ENCODE measurements at places on chromosomes 7 and 10. TPM values are rescaled to one million over a fixed set of nuclear protein-coding genes. Genes with fewer than 3 reads are reported as not detected.

TDRD1 gene
- 0.48 TPM for total RNA-seq

PTF1A gene
- not detected for total RNA-seq

TBC1D12 gene
- total RNA-seq = 0.38 TPM

PARD3 gene
- total RNA-seq = 0.35 TPM

CLRN3 gene
- total RNA-seq = not detected

CHRM2 gene
- not detected for total RNA-seq

STAG3 gene
- total RNA-seq = 3.3 TPM

ARHGEF5 gene
- 5.7 TPM for total RNA-seq

PDE1C gene
- total RNA-seq = not detected

PDK4 gene
- total RNA-seq = 0.33 TPM

CCL24 gene
- total RNA-seq = not detected

CACNA2D1 gene
- total RNA-seq = 0.18 TPM

ZP3 gene
- 18.8 TPM for total RNA-seq

SH2D4B gene
- total RNA-seq = 0.22 TPM

CFAP46 gene
- total RNA-seq = 0.22 TPM

CRCP gene
- 41.9 TPM for total RNA-seq

CALHM3 gene
- not detected for total RNA-seq

ATP6V0A4 gene
- total RNA-seq = not detected

NMT2 gene
- 6.9 TPM for total RNA-seq

HEPACAM2 gene
- not detected for total RNA-seq

PHF14 gene
- total RNA-seq = 34.4 TPM

ANKRD26 gene
- total RNA-seq = 3.2 TPM

STOX1 gene
- 0.98 TPM for total RNA-seq

SPDYE8 gene
- not detected for total RNA-seq

IMPDH1 gene
- 88.4 TPM for total RNA-seq

TPST1 gene
- total RNA-seq = 2.0 TPM

BHLHA15 gene
- 0.69 TPM for total RNA-seq

CFAP70 gene
- total RNA-seq = 0.37 TPM

HACD1 gene
- total RNA-seq = 0.92 TPM

CDK1 gene
- 9.6 TPM for total RNA-seq

TRPV5 gene
- total RNA-seq = not detected

AKR1E2 gene
- 3.8 TPM for total RNA-seq
